ENCODE measurements at places on chromosomes 6 and 20.

- no peak for DNase-seq
These were observed 104.8 kb downstream of the MAFB start for GRCh38 chr20:40584130-40584809.

- no peak for DNase-seq
These were observed 67.9 kb upstream of the RNF24 start for GRCh38 chr20:4083098-4083865.

- no peak for DNase-seq
These were observed 22.2 kb downstream of the PSMG4 start for GRCh38 chr6:3280866-3281465.

GRCh38 chr6:106820412-106820852 lies 154.1 kb downstream of the CD24 start:
- DNase-seq = no peak

DNA sequence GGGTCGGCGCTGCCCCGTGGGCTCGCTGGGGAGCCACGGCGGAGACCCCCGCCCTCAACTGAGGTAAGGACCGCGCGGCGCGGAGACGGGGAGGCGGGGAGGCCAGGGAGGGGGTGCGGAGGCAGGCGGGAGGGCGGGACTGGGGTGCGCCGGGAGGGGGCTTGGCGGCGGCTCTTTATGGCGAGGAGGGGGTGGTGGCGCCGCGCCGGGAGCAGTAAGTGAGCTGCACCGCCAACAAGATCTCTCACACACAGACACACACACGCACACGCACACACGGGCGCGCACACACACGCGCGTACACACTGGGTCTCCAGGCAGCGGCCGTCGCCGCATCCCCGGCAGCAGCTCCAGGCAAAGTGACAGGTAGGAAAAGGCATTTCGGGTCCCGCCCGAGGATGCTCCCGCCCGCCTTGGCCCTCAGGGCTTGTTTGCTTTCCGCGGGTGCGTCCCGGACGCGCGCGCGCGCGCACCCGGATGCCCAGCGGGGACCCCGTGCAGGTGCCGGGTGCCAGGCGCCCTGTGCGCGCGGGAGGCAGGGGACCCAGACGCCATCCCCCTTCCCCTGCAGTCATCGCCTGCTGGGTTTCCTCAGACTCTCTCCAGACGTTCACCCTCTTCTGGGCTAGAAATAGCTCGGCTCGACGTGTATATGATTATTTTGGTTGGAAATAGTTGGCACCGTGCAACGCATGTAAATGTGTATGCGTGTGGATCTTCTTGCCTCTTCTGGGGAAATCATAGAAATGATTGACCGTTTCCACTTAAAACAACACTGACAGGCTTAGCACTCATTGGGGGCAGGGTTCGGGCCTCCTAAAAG lies at the start of gene PLCB4:
PLCB4 (plus strand) TSS at position 247 of the 823 bp plus-strand sequence. CDS start 238,728 bp downstream, outside the sequence.
- peak; percentile 65 for DNase-seq

- no peak for DNase-seq
These were observed 96.0 kb upstream of the LOC128125822 start for GRCh38 chr6:63476302-63476701.

GRCh38 chr6:152170702-152171667 lies 363.5 kb downstream of the ESR1 start:
- DNase-seq = no peak
